HCEC 1CT (cell line): ENCODE measurements at places on chromosomes 13 and 19.
A peak's percentile ranks its signal among the peaks of the same experiment; 100 is the strongest.

DNA sequence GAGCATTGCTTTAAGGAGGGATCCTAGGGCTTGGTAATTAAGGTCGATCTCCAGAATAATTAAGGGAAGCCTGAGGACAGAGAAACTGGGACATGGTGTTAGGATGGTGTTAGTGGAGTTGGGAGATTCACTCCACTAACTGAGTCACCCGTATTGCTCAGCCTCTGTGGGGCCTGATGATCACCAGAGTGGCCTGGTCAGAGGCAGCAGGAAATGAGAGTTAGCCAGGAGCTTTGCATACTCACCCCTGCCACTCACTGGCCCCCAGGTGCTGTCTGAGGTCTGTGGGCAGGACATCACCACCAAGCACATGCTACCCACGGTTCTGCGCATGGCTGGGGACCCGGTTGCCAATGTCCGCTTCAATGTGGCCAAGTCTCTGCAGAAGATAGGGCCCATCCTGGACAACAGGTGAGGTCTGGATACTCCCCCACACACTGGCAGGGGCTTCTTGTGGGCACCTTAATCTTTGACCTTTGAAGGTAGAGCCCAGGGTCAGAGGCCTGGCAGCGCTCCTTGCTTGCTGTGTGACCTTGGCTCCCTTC is 32.1 kb downstream of the PPP2R1A start:
- DNase-seq = no peak

DNA sequence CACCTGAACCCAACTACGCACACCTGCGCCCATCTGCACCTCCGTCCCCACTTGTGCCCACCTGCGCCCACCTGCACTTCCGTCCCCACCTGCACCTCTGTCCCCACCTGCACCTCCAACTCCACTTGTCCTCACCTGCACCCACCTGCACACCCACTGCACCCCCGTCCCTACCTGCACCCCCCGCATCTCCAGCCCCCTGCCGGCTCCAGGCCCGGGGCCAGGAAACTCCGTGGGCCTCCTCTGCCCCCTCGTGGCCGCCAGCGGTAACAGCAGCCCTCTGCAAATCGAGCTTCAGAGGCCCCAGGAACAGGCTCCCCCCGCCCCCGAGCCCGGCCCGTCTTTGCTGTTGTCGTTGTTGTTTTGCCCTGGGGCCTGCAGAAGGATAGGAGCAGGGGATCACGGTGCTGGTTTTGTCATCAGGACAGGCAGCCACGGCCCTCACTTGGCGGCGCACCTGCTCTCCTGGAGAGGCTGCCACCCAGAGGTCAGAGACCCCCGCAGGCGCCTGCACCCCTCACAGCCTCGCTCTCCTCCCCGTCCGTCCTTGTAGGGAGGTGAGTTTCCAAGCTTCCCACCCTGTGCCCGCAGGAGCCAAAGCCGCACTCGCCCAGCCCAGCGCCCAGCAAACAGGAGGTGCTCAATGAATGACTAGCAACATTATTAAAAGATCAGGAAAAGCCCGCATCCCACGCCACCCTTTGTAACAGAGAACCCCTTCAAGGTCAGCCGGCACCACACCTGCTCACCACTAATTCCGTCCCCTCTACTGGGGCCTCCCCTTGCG is 65.4 kb downstream of the GNG7 start:
- DNase-seq = no peak

DNA sequence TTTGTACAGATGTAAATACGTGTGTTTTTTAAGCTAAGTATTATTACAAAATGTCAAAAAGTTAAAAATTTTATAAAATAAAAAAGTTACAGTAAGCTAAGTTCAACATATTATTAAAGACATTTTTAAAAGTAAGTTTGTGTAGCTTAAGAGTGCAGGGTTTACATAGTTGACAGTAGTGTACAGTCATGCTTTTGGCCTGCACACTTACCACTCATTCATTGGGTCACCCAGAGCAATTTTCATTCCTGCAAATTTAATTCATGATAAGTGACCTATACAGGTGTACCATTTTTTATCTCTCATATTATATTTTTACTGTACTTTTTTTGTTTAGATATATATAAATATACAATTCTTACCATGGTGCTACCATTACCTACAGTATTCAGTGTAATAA is 769.9 kb upstream of the SLITRK6 start:
- no peak for DNase-seq

DNA sequence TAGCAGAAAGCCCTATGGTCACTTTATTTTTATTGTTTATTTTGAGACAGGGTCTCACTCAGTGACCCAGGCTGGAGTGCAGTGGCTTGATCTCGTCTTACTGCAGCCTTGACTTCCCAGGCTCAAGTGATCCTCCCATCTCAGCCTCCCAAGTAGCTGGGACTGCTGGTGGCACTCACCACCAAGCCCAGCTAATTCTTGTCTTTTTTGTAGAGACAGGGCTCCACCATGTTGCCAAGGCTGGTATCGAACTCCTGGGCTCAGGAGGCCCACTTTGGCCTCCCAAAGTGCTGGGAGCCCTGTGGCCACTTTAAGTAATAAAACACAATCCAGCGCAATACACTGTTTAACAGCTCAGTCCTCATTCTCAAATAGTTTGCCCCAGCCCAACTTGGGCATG is 69.3 kb downstream of the NUFIP1 start:
- DNase-seq = no peak

GRCh38 chr19:30083125-30083681 is 141.2 kb downstream of the URI1 start:
- DNase-seq = no peak

DNA sequence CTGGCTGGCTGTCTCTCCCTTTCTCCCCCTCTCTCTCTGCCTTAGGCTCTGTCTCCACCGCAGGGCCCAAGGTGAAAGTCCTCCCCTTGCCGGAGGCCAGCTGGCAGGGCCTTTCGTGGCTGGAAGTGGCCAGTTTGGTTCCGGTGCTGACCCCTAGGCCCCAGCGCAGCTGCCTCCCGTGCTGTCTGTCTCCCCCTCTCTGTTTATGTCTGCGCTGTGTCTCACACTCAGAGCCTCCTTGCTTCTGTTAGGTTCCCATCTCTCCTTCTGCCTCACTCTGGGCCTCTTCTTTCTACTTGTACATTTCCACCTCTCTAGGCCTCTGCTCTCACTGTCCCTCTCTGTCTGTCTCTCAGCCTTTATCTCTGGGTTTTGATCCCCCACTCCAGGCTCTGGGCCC is 13.1 kb downstream of the CCDC97 start:
- DNase-seq = peak; percentile 71

DNA sequence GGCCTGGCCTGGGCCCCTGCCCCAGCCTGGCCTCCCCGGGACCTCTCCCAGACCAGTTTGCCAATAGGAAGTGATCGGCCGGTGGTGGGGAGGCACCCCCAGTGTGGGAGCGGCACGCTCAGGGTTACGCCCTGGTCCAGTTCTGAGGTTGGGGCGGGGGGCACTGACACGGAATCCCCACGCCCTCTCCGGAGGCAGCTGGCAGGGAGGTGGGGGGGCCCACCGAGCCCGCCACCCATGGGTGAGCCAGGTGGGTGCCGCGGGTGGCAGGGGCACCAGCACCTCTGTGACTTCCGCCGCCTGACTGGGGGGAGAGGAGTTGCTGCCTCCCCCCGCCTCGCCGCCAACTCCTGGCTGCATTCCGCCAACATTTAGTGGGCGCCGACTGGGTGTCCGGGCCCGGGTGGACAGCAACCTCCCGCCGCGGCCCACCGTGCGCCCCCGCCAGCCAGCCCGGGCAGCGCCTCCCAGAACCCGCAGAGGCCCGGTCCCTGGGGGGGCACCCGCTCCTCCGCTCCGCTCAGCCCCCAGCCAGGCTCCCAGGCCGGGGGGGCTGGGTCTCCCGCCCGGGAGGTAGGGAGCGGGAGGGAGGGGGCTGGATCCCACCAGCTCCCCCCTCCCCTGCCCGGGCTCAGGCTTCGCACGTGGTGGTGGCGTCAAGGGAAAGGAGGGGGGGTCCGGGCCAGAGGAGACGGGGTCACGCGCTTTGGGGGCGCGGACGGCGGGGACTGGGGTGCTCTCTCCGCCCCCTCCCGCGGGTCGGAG is 2.0 kb downstream of the ZBTB7A start:
- DNase-seq = no peak

- DNase-seq = no peak
Observed at GRCh38 chr13:110327051-110327721, 20.1 kb downstream of the COL4A2 start.
